ENCODE measurements at places on chromosomes 5 and 9.

GRCh38 chr9:124260769-124261603 lies 3.2 kb downstream of the NEK6 start:
- peaks cover 13% of the 10 kb centered on the region for H3K36me3 ChIP-seq
- H3K27ac ChIP-seq = peak overlapping the region; percentile 99
- no peak for DNase-seq
- no peaks in the 10 kb centered on the region for H3K27me3 ChIP-seq
- peak overlapping the region; percentile 94 for H3K4me3 ChIP-seq
- H3K4me1 ChIP-seq = peaks cover 82% of the 10 kb centered on the region

GRCh38 chr5:54326662-54327270 lies 16.4 kb upstream of the ARL15 start:
- DNase-seq = no peak
- H3K4me3 ChIP-seq = no peak overlapping the region
- H3K36me3 ChIP-seq = no peaks in the 10 kb centered on the region
- H3K27ac ChIP-seq = no peak overlapping the region

DNA sequence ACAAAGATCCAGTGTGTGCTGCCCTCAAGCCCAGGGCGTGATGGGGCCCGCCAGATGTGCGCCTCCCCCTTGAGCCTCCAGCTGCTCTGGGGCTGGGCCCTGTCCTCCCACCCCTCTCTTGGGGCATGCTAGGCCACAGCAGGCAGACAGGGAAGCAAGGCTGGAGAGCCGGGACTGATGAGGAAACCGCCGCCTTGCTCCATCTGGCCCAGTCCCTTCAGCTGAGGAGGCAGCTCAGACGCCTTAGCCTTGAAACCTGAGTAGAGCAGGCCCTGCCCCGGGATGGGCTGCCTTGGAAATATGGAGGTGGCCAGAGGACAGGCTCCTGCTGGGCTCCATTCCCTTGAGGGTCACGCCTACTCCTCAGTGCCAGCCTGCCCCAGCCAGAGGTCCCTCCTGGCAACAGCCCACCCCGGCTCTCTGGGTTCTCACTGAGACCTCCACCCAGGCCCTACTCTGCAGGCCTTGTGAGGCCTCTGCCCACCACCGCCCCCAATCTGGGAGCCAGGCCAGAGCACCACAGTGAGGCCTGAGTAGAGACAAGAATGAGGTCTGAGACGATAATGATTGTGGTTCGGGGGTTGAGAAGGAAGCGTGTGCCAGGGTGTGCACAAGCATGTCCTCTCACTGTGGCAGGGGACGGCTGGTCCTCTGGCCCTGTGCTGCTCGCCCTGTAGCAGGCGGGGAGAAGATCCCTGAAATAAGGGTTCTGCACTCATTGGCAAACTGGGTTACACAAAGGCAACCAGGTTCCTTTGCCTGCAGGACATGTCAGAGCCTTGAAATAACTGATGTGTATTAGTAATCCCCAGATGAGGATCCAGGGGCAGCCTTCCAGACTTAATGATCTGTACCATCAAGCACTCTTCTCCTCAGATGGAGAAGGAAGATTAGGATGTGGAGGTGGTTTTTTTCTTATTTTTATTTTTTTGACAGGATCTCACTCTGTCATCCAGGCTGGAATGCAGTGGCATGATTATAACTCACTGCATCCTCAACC lies 30.9 kb downstream of the CXXC5 start:
- peaks cover 74% of the 10 kb centered on the region for H3K4me1 ChIP-seq
- peaks cover 39% of the 10 kb centered on the region for H3K36me3 ChIP-seq
- H3K4me3 ChIP-seq = peak overlapping the region; percentile 29
- H3K27ac ChIP-seq = peak overlapping the region; percentile 93

GRCh38 chr5:72154076-72154756 lies 46.9 kb downstream of the MAP1B start:
- no peak overlapping the region for H3K4me3 ChIP-seq
- DNase-seq = no peak
- peaks cover 85% of the 10 kb centered on the region for H3K4me1 ChIP-seq
- peak overlapping the region; percentile 83 for H3K27ac ChIP-seq
- no peaks in the 10 kb centered on the region for H3K27me3 ChIP-seq

- H3K36me3 ChIP-seq = no peaks in the 10 kb centered on the region
- H3K27ac ChIP-seq = no peak overlapping the region
- H3K27me3 ChIP-seq = no peaks in the 10 kb centered on the region
- no peaks in the 10 kb centered on the region for H3K4me1 ChIP-seq
Observed at GRCh38 chr9:19140259-19140658, 13.0 kb upstream of the PLIN2 start.

Measured in osteocyte (in vitro differentiated cells).